ENCODE measurements at places on chromosomes 7 and 10.
A peak's percentile ranks its signal among the peaks of the same experiment; 100 is the strongest.

GRCh38 chr10:104680467-104681401, 39.6 kb downstream of the SORCS3 start:
- no peak for DNase-seq

DNA sequence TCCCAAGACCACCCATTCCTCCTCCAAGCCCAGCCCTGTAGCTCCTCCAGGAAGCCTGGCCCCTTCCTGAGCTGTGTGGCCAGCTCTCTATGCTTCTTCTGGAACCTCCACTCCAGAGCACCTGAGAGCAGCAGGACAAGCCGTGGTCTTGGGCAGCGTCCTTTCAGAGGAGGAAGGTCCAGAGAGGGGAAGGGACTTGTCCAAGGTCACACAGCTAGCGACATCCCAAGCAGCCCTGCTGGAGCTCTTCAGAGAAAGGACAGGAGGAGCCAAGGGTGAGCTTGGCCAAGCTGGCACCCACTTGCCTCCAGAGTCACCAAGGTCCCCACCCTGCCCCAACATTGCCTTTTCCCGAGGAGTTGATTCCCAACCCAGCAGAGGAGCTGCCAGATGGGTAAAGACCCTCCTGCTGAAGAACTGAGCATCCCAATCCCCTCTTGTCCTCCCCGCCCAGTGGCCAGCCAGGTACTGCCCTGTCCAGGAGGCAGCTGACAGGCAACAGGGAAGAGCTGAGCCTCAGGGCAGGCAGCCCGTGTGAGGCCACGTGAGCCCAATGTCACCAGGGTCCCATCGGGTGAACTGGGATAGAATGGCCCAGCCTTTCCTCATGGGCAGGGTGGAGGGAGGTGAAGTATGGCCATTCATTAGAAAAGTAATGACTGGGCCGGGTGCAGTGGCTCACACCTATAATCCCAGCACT, 46.2 kb downstream of the UNC5B start:
- DNase-seq = no peak

- DNase-seq = no peak
Measured at GRCh38 chr7:81155654-81156373, 237.0 kb upstream of the SEMA3C start.

GRCh38 chr10:120105492-120105891, 213.0 kb downstream of the SEC23IP start:
- no peak for DNase-seq

DNA sequence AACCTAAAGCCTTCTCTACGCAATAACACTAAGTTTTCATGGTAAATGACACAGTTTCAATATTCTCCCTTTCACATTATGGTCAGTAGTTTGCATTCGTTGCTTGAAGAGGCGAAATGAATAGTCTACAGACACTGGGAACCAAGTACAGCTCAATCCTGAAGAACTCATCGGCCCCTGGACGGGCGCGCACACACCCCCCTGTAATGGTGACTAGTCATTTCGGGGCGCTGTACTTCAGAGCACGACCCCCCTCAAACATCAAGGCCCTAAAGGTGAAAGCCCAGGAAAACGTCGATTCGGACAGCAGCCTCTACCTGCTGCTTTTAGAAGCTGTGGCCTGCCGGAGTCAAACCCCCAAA, 1.0 kb downstream of the NT5C2 start:
- no peak for DNase-seq

DNA sequence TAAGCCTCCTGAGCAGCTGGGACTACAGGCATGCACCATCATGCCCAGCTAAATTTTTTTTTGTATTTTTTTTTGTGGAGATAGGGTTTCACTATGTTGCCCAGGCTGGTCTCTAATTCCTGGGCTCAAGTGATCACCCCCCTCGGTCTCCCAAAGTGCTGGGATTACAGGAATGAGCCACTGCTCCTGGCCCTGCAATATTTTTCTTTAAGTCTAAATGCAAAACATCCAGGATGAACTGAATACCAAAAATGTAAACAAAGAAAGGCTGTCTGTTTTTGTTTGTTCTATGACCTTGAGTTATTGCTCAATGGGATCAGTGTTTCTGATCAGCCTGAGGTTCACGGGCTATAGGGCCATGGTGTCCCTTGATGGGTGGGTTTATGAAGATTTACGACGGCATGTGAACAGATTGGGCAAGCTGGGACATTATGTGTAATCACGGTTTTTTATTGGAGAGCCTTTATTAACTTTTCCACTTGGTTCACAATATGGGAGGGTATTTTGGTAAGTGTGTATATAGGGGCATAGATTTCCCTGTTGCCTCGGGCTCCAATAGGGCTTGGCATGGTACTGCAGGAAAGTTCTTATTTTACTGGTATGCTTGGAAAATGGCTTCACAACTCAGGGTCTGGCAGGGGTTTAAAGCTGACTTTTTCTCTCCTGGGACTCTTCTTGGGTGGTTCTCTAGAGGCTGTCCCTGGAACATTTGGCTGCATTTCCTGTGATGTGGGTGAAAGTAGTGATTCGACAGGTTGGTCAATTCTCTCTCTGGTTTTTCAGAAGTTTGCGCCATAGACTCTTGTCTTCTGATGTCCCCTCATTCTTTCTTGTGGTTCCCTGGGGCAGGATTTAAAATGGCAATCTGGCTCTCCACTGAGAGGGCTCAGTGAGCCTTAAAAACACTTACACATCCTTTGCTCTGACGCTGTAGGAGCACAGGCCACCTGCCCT, 41.6 kb downstream of the MRPS33 start:
- DNase-seq = no peak

GRCh38 chr7:87204933-87205332, 14.6 kb downstream of the TMEM243 start:
- DNase-seq = no peak

DNA sequence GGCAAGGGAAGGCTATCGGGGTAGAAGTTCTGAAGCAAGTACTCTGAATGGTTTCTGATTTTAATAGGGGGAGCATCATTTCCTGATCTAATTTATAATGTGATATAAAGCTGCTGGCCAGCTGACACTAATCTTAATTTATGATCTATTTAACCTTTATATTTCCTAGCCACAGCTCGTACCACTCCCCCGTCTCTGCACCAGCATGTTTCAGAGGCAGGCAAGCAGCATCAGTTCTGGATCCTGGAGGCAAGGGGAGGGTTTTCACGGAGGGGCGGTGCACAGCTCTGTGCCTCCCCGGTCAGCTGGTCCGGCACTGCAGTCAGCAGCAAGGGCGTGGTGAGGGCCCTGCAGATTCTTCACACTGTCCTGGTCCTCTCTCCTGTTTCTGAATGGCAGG, 30.0 kb downstream of the MGMT start:
- no peak for DNase-seq

GRCh38 chr10:114955984-114956383, 18.0 kb downstream of the TRUB1 start:
- DNase-seq = no peak

GRCh38 chr10:29435809-29436501, 147.1 kb downstream of the LYZL1 start:
- peak; percentile 39 for DNase-seq

- DNase-seq = no peak
Measured at GRCh38 chr10:28595613-28596012, 62.7 kb downstream of the WAC start.

- no peak for DNase-seq
Measured at GRCh38 chr7:41447450-41448042, 255.3 kb downstream of the INHBA start.

GRCh38 chr7:118080947-118081346, 103.0 kb upstream of the LSM8 start:
- DNase-seq = peak; percentile 0

Data from BJ (cell line).